Activated CD8-positive, alpha-beta memory T cell treated with anti-CD3 and anti-CD28 coated beads, Interleukin-2, amount 50 U/mL, for 4 hours (primary cell): ENCODE measurements at places on chromosomes 12 and 14.

GRCh38 chr14:33859306-33859705 is 91.6 kb downstream of the EGLN3 start:
- DNase-seq = no peak

- no peak for DNase-seq
Measured at GRCh38 chr14:52977798-52978197, 26.9 kb upstream of the FERMT2 start.

DNA sequence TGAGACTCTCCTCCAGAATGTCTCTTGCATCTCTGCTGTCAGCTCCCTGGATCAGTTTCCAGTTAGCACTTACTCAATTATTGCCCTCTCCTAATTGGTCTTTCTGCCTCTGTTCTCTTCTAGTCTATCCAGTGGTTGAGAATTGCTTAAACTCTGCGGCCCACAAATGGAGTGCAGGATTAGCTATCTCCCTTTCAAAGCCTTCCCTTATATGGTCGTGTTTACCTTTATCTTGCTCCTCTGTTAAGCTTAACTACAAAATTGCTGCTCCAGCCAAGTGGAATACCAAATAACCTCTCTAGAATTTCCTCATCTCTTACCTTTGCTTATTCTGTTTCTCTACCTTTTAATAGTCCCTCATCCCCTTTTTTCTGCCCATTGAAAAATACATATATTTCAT is 132.7 kb downstream of the NRXN3 start:
- no peak for DNase-seq

- DNase-seq = no peak
Measured at GRCh38 chr12:632102-632696, 31.0 kb downstream of the NINJ2 start.

DNA sequence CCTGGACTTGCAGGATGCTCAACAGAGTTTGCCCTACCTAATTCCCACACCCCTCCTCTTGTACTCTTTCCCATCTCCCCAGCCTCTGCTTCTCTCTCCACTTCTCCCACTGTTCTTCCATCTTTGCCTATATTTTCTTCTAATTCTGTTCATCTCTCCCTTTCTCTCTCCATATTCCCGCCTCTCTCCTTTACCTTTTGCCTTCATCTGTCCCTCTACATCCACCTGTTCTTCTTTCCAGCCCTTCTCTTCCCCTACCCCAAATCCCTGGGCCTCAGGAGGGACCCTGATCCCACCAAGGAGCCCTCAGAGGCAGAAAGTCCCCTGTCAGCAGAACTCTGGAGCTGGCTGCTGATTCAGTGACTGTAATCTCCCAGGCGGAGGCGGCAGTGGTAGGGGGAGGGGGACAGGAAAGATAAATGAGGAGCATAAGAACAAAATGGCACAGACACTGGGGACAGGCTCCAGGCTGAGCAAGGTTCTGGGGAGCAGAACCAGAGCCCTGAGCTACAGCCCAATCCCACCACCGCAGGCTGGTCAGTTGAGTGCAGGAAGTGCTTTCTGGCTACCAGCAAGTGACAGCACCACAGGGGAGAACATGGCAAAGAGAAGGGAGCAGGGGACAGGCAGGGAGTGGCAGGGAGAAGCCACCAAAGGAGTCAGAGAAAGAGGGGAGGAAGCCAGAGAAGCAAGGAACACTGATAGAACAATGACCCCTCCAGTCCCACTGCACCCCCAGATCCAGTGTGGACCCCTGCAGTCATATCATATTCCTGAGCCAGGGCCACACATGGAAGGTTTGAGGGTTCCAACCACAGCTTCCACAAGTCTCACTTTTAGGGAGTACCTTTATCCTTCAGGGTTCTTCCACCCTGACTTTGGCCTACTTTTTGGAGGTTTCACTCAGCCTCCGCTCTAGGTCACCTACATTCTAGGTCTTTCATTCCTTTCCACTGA is 27.0 kb downstream of the SMUG1 start:
- no peak for DNase-seq

- DNase-seq = no peak
Measured at GRCh38 chr12:89750389-89751351, 42.0 kb upstream of the ATP2B1 start.

- no peak for DNase-seq
Measured at GRCh38 chr12:63084501-63084900, 66.5 kb downstream of the AVPR1A start.

DNA sequence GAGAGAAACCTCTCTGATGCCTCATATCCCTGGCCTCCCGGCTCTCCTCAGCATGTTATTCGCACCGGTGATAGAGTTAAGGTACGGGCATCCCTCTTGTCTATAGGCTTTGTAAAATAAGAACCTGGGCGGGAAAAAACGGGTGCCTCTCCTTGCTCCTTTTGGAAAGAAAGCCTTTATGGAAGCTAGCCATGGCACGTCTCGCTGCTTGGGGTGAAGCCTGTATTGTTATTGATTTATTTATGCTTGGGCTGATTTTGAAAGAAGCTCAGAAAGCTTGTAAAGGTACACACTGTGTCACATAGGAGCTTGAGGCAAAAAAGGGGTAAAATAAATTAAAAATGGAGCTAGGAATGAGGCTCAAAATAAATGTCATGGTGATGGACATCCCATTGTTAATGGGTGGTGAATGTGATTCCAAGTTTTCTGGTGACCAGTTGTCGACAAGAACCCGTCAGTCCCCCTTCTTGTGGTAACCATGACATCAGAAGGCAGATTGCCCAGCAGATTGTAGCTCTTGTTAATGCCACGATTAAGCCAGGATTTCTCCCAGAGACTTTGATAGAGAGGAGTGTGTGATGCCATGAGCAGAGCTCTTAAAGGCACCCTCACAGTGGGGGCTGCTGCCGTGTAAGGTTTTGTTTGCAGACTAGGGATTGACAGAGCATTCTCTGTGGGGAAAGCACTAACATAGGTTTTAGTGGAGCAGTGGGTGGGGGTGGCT is 50.4 kb upstream of the ASPG start:
- DNase-seq = no peak

GRCh38 chr12:52139579-52140062 is 52.2 kb downstream of the KRT80 start:
- peak; percentile 38 for DNase-seq

- no peak for DNase-seq
Measured at GRCh38 chr14:23910101-23910875, 43.3 kb upstream of the DHRS4 start.

DNA sequence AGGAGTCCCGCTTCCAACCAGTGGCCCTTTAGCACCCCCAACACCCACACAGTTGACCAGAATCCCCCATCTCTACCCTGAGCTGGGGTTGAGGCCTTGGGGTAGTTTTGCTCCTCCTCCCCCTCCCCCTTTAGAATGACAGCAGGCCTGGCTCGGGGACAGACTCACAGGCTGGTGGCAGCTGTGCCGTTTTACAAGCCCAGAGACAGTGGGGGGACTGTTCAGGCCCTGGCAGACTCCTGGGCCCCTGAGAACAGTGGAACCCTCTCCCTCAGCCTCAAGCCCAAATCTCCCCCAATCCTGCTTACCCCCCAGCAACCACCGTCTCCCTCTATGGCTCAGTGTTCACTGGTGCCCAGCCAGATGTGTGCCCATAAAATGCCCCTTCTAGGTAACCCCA is 10.1 kb downstream of the TMEM119 start:
- no peak for DNase-seq

GRCh38 chr14:63727736-63728728 is at the start of gene SGPP1:
TSS of gene SGPP1 (minus strand) at chr14:63728065. CDS start at chr14:63727944, 121 bp downstream.
- DNase-seq = peak; percentile 73

DNA sequence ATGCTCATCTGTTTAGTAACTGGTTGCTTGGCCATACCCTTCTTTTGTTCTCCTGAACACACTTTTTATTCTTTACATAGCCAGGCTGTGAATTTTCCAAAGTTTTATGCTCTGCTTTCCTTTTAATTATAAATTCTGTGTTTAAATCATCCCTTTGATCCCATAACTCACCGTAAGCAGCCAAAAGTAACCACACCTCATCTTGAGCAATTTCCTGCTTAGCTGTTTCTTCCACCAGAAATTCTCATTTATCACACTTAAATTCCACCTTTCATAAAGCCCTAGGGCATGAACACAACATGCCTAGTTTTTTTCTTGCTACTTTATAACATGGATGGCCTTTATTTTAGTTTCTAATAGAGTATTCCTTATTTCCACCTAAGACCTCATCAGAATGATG is 510.7 kb downstream of the C12orf50 start:
- DNase-seq = no peak

DNA sequence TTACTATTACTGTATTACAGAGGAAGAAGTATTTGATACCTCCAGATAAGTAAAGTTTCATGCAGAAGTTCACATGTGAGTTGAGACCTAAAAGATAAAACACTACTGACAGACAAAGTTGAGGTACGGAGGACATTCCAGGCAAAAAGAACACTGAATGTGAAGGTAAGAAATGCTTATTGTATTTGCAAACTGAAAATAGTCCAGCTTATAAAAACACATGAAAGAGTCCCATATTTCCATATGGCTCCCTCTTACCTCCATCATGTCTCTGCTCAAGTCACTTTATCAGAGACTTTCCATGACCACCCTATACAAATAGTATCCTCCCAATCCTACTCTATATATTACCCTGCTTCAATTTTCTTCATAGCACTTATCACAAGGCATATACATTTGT is 35.8 kb downstream of the SENP1 start:
- DNase-seq = no peak

DNA sequence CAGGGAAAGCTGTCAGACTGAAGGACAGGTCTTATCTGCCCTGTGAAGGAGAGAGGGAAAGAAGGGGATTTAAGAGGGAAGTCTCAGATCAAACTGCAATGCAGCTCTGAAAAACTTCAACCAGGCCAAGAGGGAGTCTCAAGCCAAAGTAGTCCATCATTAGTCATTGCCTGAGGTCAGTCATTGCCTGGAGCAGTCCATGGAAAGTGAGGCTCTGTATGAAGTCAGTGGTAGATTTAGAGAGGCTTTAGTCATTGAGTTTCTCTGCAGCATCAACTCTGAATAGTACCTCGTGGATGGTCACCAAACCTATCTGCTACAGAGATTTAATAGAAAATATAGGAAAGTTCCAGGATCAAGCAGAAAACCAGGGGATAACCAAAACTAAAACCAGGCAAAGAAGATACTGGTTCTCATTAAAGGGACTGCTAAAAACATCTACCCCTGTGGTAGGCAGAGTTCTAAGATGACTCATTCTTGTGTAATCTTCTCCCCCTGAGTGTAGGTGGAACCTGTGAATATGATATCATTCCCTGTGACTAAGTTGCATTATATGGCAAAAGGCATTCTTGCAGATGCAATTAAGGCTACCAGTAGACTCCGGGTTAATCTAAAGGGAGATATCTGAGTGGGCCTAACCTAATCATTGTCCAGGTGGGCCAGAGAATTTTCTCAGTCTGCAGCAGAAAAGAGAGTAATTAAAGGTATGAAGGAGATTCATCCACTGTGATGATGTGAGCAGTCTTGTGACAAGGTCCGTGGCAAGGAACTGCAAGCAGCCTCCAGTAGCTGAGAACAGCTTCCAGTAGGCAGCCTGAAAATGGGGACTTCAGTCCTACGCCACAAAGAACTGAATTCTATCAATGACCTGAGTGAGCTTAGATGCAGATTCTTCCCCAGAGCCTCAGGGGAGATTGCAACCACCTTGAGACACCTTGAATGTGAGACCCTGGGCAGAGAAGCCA is 123.1 kb downstream of the GALC start:
- DNase-seq = no peak

- DNase-seq = no peak
Measured at GRCh38 chr14:57871459-57872080, 5.7 kb upstream of the SLC35F4 start.

- no peak for DNase-seq
Measured at GRCh38 chr12:6769666-6770065, 2.7 kb upstream of the LAG3 start.

DNA sequence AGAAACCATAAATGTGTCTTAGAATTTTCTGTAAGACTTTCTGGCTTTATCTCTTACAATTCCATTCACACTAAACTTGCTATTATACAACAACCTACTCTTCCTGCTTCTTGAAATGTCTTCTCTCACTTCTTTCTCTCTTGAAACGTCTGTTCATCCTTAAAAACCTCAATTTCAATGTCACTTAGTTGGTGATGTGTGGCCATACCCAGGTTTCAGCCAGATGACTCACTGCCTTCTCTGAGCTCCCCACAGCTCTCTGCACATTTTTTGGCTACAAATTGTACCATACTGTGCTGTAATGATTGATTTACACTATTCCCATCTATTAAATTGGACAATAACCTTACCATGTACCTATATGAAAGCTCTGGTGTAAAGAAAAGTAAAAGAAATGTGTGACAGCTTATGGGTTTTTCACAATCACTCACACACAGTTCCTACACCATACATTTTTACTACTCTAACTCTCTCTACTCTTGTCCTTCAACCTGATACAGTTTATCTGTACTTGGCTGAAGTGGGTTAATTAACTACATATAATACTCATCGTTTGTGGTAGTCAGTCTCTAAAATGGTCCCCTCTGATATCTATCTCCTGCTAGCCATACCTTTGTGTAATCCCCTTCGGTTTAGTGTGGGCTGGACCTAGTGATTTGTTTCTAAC is 222.1 kb downstream of the NELL2 start:
- DNase-seq = no peak

- no peak for DNase-seq
Measured at GRCh38 chr12:114710151-114710550, 26.2 kb upstream of the TBX3 start.

DNA sequence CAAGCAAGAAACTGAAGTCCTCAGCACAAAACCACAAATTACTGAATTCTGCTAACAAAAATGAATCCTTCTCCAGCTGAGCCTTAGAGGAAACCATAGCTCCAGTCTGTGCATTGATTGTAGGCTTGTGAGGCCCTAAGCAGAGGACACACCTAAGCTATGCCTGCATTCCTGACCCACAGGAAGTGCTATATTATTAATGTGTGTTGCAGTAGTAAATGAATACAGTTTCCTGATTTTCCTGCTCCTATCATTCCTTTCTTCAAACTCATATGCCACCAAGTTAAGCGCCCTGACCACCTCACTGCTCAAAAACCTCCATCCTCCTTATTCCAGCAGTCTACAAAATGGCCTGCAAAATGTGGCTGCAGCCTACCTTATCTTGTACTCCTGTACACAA is 151.9 kb upstream of the ABCD2 start:
- no peak for DNase-seq

DNA sequence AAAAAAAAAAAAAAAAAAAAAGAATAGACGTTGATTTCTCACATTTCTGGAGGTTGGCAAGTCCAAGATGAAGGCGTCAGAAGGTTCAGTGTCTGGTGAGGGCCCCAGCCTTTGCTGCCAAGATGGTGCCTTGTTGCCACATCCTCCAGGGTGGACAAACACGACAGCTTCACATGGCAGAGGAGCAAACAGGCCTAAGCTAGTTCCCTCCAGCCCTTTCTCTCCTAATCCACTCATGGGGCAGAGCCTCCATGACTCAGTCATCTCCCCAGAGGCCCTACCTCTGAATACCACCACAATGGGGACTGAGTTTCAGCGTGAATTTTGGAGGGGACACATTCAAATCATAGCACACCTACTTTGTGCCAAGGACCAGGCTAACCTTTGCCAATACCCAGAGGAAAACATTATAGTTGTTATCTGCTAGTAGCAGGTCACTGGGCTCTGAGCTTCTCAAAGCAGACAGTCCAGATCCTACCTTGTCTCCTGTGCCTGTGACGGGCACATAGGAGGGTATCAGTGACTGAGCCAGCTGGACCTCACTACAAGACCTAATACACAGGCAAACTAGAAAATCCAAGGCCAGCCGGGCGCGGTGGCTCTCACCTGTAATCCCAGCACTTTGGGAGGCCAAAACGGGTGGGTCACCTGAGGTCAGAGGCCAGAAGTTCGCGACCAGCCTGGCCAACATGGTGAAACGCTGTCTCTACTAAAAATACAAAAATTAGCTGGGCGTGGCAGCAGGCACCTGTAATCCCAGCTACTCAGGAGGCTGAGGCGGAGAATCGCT is 10.5 kb upstream of the BCL11B start:
- no peak for DNase-seq
